ENCODE measurements at places on chromosomes 7 and 10.

GRCh38 chr10:6185039-6185716 is 17.6 kb upstream of the PFKFB3 start:
- no peak for DNase-seq

- DNase-seq = no peak
Measured at GRCh38 chr7:140390466-140391190, 7.7 kb downstream of the SLC37A3 start.

DNA sequence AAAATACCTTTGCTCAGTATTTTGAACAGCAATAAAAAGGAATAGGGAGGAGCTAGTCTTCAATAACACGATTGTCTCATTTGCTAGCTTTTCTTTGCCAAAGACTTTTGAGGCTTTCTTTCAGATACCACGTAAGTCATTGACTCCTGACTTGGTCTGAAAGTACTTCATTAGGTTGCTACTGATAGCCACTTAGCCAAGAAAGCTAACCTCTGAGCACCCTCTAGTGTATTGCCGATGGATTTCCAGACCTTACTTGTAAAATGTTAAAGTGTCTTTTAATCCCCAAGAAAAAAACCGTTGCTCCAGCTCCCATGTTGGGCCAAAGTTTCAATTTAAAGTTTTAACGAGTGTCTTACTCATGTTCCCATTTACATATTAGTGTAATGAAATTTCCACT is 63.4 kb upstream of the STRIP2 start:
- no peak for DNase-seq

GRCh38 chr7:51140199-51141164 is 176.1 kb downstream of the COBL start:
- DNase-seq = no peak

GRCh38 chr7:133851411-133851810 is 275.7 kb upstream of the LRGUK start:
- no peak for DNase-seq

All from stimulated activated CD4-positive, alpha-beta T cell treated with anti-CD3 and anti-CD28 coated beads, Interleukin-1b, Interleukin-23, amount 100 ng/mL, for 1 hour (primary cell).